ENCODE measurements at places on chromosomes 4 and X.

GRCh38 chrX:63657821-63658220 lies 127.2 kb downstream of the ARHGEF9 start:
- no peak for DNase-seq

- no peak for DNase-seq
These were observed 797.3 kb upstream of the FRG1 start for GRCh38 chr4:189143263-189143952.

GRCh38 chrX:123738378-123738940 lies 5.6 kb upstream of the THOC2 start:
- DNase-seq: no peak

DNA sequence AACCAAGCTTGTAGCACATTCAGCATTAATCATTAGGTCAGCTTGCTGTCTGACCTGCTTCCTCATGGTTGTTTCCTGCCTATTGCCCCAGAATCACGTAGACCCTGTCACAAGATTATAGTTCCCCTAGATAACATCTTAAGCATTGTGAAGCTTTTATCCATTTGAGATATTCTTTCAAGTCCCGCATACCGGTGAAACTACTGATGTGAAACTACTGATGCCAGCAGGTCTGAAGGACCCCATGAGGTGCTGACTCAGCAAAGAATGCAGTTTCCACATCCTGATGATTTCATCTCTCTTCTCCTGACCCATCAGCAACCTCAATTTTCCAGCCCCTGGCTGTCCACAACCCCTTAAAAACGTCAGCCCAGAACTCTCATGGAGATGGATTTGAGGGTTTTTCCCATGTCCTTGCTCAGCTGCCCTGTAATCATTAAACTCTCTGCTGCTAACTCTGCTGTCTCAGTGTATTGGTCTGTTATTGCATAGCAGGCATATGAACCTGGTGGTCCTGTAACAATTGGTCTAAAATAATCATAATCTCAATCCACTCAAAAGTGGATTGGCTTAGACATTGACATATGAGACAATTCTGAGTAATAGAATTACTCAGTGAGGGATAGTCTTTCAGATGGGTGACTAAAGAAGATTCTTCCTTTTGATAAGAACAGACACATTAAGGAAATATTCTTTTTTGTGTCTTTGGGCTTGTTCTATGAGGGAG lies 26.3 kb upstream of the UBA6 start:
- no peak for DNase-seq

GRCh38 chrX:136185401-136186022 lies 38.2 kb downstream of the FHL1 start:
- no peak for DNase-seq

GRCh38 chrX:617401-617800 lies 13.2 kb upstream of the SHOX start:
- DNase-seq: no peak

DNA sequence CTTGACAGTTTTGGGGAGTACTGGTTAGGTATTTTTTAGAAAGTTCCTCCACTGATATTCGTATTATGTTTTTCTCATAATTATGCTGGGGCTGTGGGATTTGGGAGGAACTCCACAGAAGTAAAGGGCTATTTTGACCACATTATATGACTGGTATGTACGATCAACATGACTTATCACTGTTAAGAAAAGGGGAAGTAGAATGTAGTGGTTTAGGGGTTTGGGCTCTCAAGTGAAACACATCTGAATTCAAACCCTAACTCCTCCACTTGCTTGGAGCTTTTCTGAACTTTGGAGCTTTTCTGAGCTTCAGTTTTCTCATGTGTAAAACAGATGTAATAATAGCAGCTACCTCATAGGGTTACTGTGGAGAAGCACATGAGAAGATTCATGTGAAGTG lies 96.4 kb upstream of the C1GALT1C1 start:
- no peak for DNase-seq

DNA sequence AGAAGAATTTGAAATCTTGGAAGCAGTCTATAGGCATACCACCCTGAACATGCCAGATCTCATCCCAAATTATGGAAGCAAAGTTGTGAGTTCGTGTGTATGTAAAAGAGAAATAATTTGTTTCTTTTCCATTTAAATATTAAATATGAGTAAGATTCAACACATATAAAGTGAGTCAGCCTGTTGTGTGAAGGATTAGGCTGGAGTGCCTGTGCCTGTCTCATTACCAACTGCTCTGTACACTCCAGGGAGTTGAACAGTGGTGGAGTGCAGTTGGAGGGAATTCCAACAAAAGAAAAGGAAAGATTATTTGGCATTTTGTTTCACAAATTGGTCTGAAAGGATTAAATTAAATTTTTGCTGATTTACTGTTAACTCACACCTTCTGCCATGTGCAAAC lies 435.6 kb downstream of the FAT4 start:
- no peak for DNase-seq

GRCh38 chrX:112760697-112761096 lies 79.9 kb downstream of the AMOT start:
- no peak for DNase-seq

DNA sequence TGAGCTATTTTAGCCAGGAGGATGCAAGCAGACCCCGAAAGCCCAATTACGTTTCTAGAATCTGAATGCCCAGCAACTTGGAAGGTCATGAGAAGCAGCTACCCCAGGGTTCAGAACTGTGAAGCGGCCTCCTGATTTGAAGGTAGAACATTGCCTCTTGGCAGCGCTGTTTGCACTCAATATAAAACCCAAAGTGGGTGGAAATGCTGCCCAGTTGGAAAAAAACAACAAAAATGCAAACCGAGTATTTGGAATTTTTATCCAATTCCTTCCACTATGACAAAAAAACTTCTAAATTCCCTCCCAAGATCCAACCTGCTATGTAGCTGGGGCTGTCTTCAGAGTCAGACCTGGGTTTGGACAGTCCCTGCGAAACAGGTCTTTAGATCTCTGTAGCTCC lies 103.3 kb upstream of the RBPJ start:
- DNase-seq: no peak

DNA sequence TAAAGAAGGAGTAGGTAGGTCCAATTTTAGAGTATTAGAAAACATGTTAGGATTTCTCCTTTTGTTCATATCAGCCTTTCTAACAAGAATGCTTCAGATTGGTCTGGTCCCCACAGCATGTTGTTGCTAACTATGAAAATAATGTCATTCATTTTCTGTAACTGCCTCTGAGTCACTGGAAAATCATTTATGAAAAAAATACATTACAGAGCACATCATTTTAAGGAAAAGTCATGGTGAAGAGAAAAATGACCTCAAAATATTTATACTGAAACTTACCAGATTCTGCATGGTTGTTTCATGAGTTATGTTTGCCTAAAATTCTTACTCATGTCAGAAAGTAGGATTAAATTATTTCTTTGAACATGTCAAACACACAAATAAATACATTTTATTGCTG lies 35.2 kb downstream of the DTHD1 start:
- DNase-seq: no peak

- DNase-seq: no peak
These were observed 99.3 kb upstream of the EGFL6 start for GRCh38 chrX:13469963-13470684.

GRCh38 chrX:103637604-103638338 lies 9.0 kb downstream of the TCEAL1 start:
- DNase-seq: no peak

DNA sequence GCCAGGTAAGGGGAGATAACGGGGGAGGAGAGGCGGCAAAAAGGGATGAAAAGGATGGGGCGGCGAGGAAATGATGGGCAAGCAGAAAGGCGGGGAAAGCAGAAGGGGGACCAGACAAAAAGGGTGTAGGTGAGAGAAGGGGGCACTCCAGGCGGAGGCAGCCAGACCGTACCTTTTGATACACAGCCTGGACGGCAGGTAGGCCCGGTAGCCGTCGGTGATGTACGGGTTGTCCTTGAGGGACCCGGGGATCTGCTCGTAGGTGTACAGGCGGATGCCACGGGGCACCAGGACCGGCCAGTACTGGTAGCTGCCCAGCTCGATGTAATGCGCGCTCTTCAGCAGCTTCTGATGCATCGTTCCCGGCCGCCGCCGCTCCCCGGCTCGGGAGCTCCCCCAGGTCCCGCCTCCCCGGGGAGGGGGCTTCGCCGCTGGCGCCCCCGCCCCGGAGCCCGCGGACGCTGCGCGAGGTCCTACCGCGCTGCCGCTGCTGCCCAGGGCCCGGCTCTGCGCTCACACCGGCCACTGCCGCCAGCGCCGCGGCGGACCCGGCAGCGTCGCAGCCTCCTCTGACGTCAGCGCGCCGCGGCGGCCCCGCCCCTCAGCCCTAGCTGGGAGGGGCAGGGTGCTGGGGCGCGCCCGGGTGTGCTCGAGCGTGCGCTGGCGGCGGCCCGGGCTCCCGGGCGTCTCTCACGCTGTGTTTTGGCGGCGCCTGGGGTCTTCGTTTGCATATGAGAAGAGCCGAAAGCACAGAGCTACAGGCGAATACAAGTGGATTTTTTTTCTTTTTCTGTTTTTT lies at the start of gene PAQR3:
Gene PAQR3 (minus strand): TSS at position 571 of the 799 bp plus-strand sequence. CDS start 214 bp downstream, at position 357.
- peak; percentile 64 for DNase-seq

DNA sequence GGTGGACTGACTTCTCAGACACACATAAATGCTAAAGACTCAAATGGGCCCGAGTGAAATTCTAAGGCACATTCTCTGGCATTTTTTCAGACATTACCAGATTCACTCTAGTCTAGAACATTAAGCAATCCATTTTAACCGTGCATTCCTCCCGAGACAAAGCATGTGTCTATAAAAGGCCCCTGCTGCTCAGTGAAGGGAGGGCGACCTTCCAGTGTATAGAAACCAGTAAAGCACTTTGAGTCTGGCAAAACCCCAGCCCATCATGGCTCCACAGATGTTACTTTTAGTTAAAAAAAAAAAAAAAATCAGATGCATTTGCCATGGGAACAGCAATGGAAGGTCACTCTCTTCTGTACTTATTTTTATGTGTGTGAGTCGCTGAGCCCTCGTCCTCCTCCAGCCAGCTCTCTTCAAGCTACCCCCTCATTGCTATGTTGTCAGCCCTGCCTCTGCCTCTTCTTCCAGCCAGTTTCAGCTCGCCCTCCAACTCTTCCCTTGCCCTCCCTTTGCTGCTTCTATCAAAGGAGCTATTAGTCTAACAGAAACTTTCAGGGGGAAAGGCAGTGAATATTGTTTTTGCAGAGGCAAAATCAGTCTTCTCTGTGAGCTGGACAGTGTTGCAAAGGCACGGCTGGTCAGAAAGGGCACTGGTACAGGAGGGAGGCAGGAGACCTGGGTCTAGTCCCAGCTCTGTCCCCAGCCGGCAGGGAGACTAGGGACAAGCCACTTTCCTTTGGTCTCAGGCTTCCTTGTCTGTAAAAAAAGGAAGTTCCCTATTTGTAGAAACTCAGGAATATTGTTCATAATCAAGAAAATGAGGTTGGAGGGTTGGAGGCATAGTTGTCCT lies 644.2 kb downstream of the ZNF674 start:
- DNase-seq: no peak

GRCh38 chr4:43163101-43163792 lies 270.7 kb downstream of the GRXCR1 start:
- peak; percentile 1 for DNase-seq

GRCh38 chrX:131558562-131558961 lies 14.7 kb downstream of the OR13H1 start:
- no peak for DNase-seq

DNA sequence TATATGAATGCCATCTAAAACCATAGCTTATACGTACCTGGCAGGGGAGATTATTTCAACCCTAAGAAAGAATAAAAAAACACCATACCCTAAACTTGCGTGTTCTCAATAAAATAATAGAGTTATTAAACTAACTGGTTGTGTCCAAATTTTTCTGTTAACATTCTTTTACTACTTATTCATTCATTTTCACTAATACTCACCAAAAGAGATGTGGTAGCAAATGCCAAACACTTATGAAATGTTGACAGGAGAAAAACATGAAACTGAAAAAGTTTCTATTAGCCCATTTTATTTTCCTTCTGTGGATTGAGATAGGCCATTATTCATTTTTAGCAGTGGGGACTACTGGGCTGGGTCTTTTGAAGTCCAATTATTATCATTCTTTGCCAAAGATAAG lies 102.0 kb downstream of the TSPAN5 start:
- no peak for DNase-seq

- DNase-seq: no peak
These were observed 2.9 kb upstream of the LEF1 start for GRCh38 chr4:108171339-108172230.

DNA sequence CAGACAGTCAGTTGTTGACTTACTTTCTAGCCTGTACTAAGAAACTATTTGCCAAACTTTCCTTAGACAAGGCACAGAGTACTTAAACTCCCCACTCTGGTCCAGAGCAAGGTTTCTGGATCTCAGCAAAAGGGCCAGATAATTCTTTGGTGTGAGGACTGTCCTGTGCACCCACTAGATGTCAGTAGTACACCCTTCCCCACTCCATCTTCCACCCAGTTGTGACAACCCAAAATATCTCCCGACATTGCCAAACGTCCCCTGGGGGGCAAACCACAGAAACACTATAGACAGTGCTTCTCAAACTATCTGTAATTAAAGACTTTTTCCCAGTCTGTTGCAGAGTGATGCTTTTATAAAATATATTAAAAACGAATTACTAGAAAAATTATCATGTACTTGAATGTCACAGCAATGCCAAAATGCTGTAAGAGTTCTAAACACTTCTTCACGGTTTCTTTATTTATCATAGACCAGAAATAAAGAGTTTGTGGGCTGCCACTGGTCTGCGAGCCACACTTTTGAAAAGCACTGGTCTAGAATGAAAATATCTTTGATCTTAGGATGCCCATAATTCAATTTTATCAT lies 203.5 kb downstream of the PRDM5 start:
- peak; percentile 11 for DNase-seq

DNA sequence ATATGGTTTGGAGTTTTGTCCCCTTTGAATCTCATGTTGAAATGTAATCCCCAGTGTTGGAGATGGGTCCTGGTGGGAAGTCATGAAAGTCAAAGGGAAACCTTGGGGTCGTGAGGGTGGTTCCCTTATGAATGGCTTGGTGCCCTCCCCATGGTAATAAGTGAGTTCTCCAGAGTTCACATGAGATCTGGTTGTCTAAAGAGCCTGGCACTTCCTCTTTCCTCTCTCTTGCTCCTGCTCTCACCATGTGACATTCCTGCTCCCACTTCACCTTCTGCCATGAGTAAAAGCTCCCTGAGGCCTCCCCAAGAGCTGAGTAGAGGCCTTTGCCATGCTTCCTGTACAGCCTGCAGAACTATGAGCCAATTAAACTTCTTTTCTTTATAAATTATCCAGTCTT lies 5.5 kb upstream of the IL15 start:
- no peak for DNase-seq

DNA sequence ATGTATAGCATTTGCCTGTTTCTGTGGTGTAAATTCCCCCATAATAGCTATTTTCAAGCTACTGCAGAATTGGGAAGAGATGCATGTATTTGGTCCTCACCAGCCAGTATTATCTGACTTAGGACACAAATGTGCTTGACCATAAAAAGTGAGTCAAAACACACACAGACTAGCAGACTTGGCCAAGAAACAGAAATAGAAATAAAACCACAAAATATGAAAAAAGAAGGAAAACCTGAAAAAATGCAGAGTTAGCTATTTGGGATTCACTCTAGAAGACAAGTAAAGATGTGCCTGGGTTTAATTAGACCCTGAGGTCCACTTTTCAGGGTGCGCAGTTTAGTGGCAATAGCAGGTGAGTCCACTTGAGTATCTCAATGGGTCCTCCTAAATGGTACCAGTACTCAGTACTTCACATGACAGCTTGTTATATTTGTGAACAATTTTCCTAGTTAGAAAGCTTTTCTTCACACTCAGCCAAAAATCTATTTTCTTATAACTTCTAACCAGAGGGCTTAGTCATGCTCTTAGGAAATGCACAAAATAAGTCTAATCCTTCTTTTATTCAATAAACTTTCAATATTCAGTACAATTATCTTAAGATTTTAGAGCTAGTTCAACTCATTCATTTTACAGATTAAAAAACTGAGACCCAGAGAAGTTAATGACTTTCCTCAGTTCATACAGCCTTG lies 108.7 kb upstream of the JADE1 start:
- no peak for DNase-seq

GRCh38 chr4:159071178-159071968 lies 31.5 kb upstream of the RAPGEF2 start:
- DNase-seq: no peak

Data from NCI-H2081 (cell line).